ENCODE measurements at places on chromosomes 12 and 14.

GRCh38 chr12:99367181-99367580, 280.4 kb upstream of the GARIN6 start:
- no peak for DNase-seq

GRCh38 chr14:30500222-30500621, 58.7 kb upstream of the G2E3 start:
- no peak for DNase-seq

GRCh38 chr14:94558842-94559241, 2.4 kb upstream of the SERPINA4 start:
- DNase-seq: no peak

- peak; percentile 47 for DNase-seq
These were observed 93.5 kb upstream of the CEP83 start for GRCh38 chr12:94553130-94553519.

GRCh38 chr12:47155457-47156166, 75.9 kb upstream of the AMIGO2 start:
- peak; percentile 13 for DNase-seq

DNA sequence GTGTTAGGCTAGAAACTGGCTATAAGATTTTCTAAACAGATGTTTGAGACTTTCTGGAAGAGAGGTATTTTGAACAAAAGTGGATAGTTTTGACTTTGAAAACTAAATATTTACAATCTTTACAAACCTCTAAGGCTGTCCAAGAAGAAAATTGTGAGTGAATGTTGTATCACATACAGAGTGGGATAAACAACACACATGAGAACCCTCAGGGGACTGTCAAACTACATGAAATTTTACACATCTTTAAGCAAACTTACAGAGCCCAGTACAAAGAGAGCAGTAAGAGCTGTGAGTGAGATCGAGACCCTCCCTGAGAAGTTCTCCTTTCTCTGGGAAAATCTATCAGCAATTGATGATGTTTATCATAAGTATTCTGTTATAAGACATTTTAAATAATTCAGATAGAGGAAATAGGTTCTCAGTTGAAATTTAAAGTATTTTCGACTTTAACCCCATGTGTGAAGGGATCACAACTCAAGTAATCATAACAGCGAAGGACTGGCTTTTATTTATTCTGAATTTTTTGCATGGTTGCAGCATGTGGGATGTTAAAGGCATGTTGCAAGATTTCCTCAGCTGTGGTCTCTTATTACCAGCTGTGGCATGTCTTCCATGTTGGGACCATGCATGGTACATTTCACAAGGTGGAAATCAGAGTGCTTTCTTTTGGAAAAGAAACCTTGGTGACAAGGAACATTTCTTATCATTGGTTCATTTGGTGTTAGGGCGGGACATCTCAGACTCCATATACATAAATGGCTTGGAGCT, 264.0 kb upstream of the PRICKLE1 start:
- no peak for DNase-seq

DNA sequence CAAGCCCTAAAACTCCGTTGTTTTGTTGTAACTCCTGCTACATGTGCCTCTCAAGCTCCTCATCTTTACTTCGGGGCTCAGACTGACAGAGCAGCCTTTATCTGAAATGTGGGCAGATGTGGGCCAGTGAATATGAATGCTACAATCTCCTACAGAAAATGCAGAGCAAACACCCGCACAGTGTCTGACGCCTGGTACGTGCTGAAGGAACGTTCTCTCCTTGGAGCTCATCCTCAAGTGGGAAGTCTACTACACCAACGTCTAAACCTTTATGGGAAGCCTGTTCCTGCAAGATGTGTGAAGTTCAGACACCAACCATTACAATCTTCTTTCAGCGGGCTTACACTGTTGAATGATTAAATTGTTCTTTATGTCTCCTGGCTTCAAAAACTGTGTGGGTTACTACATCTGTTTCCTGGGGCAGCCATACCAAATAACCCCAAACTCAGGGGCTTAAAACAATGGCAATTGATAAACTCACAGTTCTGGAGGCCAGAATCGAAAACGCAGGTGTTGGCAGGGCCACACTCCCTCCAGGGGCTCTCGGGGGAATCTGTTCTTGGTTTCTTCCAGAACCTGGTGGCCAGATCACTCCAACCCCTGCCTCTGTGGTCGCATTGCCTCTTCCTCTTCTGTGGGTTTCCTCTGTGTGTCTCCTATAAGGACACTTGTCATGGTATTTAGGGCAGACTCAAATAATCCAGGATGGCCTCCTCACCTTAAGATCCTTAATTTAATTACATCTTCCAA, 179.7 kb upstream of the PLXNC1 start:
- DNase-seq: no peak

DNA sequence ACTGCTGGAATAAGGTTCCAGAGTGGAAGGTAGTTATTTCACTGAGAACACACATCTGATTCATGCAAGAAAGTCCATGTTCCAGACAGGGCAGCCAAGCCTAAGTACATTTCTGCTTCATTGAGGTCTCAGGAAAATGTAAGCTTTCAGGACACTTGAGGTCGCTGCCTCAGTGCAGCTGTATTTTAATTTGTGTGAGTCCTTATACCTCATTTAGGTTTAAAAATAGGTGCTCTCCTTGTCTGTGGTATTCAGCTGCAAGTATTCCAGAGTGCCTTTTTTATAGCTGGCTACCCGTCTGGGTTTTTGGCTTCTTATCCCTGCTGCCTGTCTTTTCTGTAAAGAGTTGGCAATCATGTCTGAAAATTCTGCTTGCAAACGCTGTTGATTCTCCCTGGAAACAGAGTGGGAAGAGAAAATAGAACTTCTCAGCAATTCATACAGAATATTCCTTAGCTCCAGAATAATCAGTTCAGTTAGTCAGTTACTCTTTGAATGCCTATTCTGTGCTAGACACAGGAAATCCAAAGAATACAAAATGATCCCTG, 45.3 kb upstream of the PLBD1 start:
- no peak for DNase-seq

GRCh38 chr12:34215893-34216285, 193.6 kb downstream of the ALG10 start:
- DNase-seq: no peak

GRCh38 chr12:85462888-85463287, 182.9 kb downstream of the ALX1 start:
- DNase-seq: no peak

- DNase-seq: peak; percentile 43
These were observed 74.3 kb downstream of the TRHDE start for GRCh38 chr12:72346363-72346944.

GRCh38 chr14:96581026-96581425, 78.8 kb downstream of the PAPOLA start:
- DNase-seq: no peak

- no peak for DNase-seq
These were observed 619 bp downstream of the ERC1 start for GRCh38 chr12:991350-992333.

All from skeletal muscle cell (primary cell).